ENCODE measurements at places on chromosomes 4 and X.

DNA sequence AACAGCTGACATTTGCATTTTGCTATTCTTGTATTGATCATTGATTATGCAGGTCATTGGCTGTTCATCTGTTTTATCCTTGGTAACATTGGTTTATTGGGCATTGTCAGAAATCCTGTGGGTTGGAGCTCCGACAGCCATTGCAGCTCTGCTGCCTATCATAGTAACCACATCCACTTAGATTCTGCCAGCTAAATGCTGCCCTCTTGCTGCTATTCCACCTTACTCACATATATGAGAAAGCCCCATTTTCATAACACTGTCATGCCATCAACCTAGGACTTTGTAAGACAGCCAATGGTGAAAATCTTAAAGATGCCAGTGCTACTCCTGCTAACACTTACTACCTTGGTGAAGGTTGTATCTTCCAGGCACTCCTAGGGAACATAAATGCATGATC is 187.3 kb upstream of the CXCL13 start:
- DNase-seq: no peak

- no peak for DNase-seq
These were observed 96.3 kb upstream of the MSX1 start for GRCh38 chr4:4762909-4763821.

DNA sequence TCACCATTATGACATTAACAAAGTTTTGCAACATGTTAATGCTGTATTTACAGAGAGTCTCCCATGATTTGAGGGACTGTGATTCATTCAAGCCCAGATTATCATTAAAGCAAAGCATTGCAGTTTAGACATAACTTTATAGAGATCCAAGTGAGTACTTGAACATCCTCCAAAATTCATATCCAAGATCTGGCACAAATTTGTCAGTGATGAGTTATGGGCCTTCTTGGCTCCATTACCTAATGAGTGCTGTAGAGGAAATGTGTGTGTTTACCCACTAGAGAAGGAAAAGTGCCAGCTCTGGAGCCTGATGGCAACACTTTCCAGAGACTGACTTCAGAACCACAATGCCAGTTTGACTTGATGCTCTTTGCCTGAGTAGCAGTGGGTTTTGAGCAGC is 432.3 kb downstream of the GALNTL6 start:
- no peak for DNase-seq

- no peak for DNase-seq
These were observed 109.7 kb downstream of the RTL5 start for GRCh38 chrX:72021975-72022374.

DNA sequence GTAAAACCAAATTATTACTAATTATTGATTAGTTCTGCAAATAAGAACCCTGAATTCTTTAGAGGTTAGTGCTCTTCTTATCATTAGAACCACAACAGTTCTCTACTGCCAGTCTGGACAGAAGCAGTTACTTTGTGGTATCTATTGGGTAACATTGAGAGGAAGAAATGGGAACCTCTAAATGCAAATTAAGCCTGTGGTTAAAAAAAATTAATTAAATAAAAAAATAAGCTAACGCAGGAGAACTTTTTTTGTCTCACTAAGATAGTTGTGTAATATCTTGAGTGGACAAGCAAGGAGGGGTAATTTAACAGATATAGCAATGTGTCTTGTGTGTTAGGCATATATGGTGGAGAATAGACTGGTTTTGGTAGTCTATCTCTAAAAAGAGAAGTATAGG is 32.9 kb upstream of the TET2 start:
- DNase-seq: peak; percentile 92

DNA sequence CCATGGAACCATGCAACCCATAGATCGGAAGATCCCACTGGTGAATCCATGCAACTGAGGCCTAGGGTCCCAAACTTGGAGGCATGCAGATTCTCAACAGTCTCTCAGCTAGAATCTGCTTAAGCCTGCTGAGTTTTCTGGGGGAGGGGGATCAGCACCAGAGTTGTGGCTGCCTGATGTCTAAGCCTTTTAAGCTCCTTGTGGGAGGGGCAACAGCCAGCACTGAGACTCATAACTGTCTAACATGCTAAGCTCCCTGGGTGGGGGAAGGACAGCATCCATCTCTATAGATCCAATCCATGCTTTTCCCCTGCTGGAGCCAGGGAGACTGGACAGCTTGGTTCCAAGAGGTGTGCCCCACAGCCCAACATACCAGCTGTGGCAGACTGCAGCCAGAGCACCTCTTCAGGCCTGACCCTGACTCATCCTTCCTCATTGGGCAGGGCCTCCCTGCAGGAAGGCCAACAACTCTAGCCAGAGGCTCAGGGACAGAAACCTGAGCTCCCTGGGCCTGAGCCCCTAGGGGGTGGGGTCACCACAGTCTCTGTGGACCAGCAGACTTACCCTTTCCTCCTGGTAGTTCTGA is 300.1 kb upstream of the SLC7A11 start:
- DNase-seq: no peak

GRCh38 chrX:41705680-41706374 is 17.1 kb downstream of the GPR34 start:
- peak; percentile 42 for DNase-seq

GRCh38 chr4:34731070-34731469 is 1513.2 kb downstream of the ARAP2 start:
- no peak for DNase-seq

- no peak for DNase-seq
These were observed 68.8 kb downstream of the IL15 start for GRCh38 chr4:141705048-141705746.

DNA sequence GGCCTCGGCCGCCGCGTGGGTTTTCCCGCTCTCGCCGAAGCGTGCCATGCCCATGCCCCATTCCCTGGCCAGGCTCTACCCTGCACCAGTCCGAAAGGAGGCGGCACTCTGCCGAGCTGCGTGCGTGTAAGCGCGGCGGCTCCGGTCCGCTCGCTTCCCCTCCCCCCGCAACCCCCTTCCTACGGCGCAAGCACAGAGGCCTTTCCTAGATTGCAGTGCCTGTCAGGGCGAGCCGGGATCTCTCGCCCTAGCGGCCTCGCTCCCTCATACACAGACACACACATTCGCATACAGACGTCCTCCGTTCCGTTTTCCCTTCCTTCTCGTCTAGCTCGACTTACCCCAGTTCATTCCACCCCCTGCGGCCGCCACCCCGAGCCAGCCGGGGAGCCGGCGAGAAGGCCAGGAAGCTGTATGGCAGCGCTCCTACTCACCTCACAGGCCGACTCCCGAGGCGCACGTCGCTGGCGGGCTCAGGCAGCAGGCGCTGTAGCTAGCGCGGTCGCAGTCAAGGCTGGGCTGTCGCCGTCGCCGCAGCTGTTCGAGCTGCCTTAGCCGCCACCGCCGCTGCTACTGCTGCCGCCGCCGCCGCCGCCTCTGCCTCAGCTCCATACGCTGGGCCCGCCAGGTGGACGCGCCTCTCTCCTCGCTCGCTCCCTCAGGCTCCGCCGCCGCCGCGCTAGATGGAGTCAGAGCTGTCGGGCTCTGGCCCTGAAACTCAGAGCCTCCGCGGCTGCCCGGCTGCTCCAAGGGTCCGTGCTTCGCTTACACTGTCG is 615 bp downstream of the NEXMIF start:
- DNase-seq: no peak

- DNase-seq: no peak
These were observed 145.8 kb upstream of the SFRP2 start for GRCh38 chr4:153934688-153935017.

DNA sequence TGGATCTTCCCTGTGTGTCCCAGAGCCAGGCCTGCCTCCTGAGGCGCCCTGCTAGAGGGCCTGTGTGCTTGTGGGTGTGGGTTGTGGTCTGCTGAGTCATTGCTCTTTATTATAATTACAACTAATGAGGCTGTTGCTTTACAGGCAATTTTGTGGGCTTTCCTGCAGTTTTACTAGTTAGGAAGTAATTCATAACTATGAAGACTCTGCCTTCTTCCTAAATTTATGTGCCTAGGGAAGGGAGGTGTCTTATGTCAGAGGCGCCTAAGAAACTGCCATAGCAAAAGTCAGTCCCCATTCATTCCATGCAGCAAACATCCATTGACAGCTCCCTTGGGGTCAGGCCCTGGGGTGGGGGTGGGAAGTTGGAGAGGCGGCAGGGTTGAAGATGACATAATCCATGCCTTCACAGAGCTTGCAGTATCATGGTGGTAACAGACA is 359.2 kb downstream of the IDS start:
- no peak for DNase-seq

- DNase-seq: no peak
These were observed 111.2 kb downstream of the QDPR start for GRCh38 chr4:17400686-17401085.

DNA sequence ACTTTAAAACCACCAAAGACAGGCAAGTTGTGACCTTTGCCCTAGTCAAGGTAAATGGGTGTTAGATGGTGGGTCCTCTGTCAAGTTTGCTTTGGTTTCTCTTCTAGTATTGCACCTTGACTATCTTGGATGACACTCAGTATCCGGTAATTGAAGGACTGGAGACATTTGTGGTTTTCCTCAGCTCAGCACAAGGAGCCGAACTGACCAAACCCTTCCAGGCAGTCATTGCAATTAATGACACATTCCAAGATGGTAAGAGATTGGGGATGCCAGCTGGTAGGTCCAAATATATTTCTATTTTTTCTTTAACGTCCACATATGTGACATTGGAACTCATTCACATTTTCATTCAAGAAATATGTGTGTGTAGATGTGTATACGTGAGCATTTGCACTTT is 69.3 kb upstream of the ANXA3 start:
- no peak for DNase-seq

- DNase-seq: no peak
These were observed 18.0 kb downstream of the ADH7 start for GRCh38 chr4:99417125-99417524.

DNA sequence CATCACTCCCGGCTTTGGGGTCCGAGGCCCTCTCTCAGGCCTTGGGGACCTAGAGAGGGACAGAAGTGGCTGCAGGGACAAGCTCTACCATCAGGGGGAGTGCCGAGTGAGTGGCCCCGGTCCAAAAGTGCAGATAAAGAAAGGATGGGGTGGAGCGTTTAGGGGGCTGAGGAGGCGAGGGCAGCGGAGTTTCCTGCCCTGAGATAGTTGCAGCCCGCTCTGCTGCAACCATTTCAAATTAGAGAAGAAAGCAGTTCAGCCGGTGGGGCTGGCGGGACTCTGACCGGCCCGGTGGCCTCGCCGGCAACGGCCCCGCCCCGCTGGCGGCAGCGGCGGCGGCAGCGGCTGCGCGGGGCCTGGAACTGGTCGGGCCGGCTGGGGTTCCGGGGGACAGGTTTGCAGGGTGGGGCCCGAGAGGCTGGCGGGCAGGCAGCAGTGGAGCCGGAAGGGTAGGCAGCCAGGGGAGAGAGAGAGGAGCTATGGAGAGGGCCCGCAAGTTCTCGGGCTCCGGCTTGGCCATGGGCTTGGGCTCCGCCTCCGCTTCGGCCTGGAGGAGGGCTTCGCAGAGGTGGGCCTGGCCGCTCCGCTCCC is 7.6 kb downstream of the DLG3 start:
- DNase-seq: no peak

GRCh38 chr4:3047464-3048286 is 26.7 kb downstream of the HTT-AS start:
- DNase-seq: no peak

DNA sequence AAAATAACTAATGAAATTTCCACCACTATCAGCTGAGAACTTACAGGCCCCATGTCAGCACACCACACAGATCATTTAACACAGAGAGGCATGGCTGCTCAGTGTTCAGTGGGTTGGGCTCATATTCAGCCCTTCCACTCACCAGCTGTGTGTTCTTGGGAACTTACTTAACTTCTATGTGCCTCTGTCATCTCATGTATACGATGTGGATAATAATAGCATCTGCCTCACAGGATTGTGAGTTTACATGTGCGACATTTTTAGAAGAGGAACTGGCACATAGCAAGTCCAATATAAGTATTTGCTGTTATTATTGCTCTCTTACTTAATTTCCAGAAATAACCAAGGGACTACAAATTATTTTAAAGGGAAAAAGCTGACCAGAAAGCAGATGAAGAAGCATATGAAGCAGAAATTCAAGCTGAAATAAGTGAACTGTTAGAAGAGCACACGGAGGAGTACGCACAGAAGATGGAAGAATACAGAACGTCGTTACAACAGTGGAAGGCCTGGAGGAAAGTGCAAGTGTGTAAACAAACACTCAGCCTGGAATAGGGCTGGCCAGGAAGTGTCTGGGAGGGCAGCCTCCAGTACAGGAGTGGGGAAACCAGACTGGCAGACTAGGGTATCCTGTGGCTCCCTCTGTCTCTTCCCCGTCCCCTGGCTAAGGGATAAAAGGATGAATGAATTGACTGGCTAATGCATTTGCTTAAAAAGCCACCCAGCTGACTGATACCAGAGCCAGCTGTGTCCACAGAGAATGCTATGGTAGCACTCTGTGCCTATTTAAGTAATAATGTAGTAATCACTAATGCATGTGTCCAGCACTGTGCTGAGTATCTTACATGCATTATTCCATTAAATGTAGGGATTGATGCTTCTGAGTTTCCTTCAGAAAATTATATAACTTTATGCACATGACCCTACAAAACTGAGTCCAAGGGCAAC is 67.1 kb downstream of the CC2D2A start:
- no peak for DNase-seq

- DNase-seq: no peak
These were observed 292.6 kb downstream of the IQCM start for GRCh38 chr4:149523039-149523438.

- no peak for DNase-seq
These were observed 235.3 kb downstream of the TENM3 start for GRCh38 chr4:182478475-182478874.

DNA sequence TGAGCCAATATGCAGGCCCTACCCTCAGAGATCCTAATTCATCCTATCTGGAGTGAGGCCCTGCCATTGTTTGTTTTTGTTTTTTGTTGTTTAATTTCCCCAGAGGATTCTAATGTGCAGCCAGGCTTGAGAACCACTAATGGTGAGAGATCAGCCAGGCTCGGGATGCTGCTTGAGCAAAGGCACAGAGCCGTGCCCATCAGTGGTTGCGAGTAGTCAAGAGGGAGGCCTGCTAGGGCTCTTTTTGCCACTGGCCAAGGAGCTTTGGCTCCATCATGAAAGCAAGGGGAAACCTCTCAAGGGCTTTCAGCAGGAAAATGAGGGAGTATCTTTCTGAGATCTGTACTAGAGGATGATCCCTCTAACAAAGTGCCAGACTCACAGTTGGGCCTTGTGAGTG is 2.7 kb downstream of the TCEANC start:
- no peak for DNase-seq

- no peak for DNase-seq
These were observed 12.8 kb upstream of the LIMCH1 start for GRCh38 chr4:41525129-41525528.

DNA sequence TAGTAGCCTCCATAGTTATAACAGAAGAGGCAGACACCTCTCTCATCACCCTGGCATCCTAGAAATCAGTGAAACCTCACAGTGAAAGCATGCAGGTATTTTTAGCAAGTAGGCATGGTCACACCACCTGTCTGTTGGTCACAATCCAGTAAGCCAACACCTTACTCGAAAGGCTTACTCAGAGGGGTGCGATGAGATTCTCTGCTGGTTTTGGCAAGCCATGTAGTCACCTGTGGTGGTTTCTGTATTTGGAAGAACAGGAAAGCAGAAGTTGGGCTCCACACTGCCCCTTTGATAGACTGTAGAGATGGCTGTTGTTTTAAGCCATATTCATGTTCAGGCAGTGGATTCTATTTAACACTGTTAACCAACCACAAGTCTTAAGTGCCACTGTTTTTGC is 134.7 kb downstream of the DCLK2 start:
- no peak for DNase-seq

- no peak for DNase-seq
These were observed 94.0 kb upstream of the DKK2 start for GRCh38 chr4:107130157-107130556.

- DNase-seq: no peak
These were observed 5.9 kb downstream of the BCOR start for GRCh38 chrX:40091691-40092421.
